ENCODE measurements at places on chromosomes 1 and 21. TPM values are rescaled to one million over a fixed set of nuclear protein-coding genes. Genes with fewer than 3 reads are reported as not detected.

DAB1 gene
- total RNA-seq: under 0.01 TPM

CLCNKB gene
- total RNA-seq: under 0.01 TPM

CD244 gene
- total RNA-seq: not detected

HSF2BP gene
- 0.38 TPM for total RNA-seq

PLEKHA6 gene
- 1.5 TPM for total RNA-seq

TBX15 gene
- total RNA-seq: 0.51 TPM

MACF1 gene
- total RNA-seq: 401 TPM

OVAAL gene
- not detected for total RNA-seq

CADM3 gene
- not detected for total RNA-seq

LDLRAP1 gene
- 16.2 TPM for total RNA-seq

AMY1A gene
- not detected for total RNA-seq

PGBD5 gene
- 0.38 TPM for total RNA-seq

NUDT17 gene
- total RNA-seq: 1.9 TPM

APOBEC4 gene
- not detected for total RNA-seq

SSU72 gene
- total RNA-seq: 65.9 TPM

C1orf116 gene
- not detected for total RNA-seq

CLCA4 gene
- not detected for total RNA-seq

ERO1B gene
- total RNA-seq: 3.7 TPM

PMF1 gene
- total RNA-seq: 52.0 TPM

TNFRSF4 gene
- 3.7 TPM for total RNA-seq

FLG2 gene
- total RNA-seq: not detected

AMIGO1 gene
- total RNA-seq: 1.0 TPM

OPN3 gene
- total RNA-seq: 12.7 TPM

RUNX3 gene
- total RNA-seq: not detected

UTP11 gene
- 32.5 TPM for total RNA-seq

PCP4L1 gene
- not detected for total RNA-seq

IGSF5 gene
- total RNA-seq: not detected

KDF1 gene
- total RNA-seq: not detected

DYNLT5 gene
- 0.77 TPM for total RNA-seq

RNU1-2 gene
- total RNA-seq: under 0.01 TPM

ZFP69B gene
- 0.77 TPM for total RNA-seq

TTLL7 gene
- total RNA-seq: 0.63 TPM

USF1 gene
- 83.2 TPM for total RNA-seq

PRELP gene
- not detected for total RNA-seq

CFAP107 gene
- total RNA-seq: not detected

MYBPH gene
- not detected for total RNA-seq

APCS gene
- total RNA-seq: not detected

LYPD8 gene
- total RNA-seq: not detected

THEM5 gene
- total RNA-seq: not detected

VCAM1 gene
- 2.9 TPM for total RNA-seq

MIXL1 gene
- total RNA-seq: 0.13 TPM

SRSF10 gene
- 67.9 TPM for total RNA-seq

GRHL3 gene
- not detected for total RNA-seq

NT5C1A gene
- total RNA-seq: not detected

ANKRD34A gene
- under 0.01 TPM for total RNA-seq

ZNF496 gene
- total RNA-seq: 17.2 TPM

PITHD1 gene
- total RNA-seq: 51.2 TPM

OR2T33 gene
- not detected for total RNA-seq

BSND gene
- not detected for total RNA-seq
